ENCODE measurements at places on chromosomes 2 and 18. TPM values are rescaled to one million over a fixed set of nuclear protein-coding genes. Genes with fewer than 3 reads are reported as not detected.

GRCh38 chr2:127043367-127044164, 63.4 kb downstream of the BIN1 start:
- H3K4me3 ChIP-seq, result no peak overlapping the region
- H3K36me3 ChIP-seq, result no peaks in the 10 kb centered on the region
- no peak for DNase-seq

DNA sequence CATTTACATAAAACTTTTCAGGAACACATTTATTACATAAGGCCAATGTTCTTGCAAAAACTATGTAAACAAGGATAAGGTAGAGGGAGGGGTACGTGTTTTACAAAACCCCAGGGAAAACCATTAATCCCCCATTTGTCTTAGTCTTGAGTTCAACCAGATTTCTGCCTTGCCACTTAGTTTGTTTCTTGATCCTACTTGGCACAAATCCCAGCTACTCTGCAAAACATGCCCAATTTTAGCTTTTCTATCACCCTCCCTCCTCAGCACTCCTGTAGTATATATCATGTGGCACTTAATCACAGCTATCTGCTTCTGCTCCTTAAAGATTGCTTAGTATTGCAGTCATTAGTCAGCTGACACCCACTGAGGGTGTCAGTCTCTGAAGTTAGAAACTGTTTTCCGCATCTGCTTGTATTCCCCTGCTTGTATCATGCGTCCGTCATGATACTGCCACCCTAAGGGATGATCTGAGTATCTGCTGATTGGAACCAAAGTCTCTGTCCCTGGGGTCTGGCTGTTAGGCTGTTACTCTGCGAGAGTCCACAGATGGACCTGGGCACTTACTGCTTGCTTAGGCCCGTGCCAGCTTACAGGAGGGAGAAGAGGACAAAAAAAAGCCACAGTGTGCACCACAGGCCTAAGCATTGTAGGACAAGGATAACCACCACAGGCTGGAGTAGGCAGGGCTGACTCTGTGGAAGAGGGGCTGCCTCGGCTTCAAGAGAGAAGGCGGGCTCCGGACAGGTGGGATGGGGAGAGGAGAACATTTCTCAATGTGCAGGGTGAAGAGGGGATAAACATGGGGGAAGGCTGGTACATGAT, 82.2 kb downstream of the EPAS1 start:
- no peak overlapping the region for H3K27ac ChIP-seq
- no peaks in the 10 kb centered on the region for H3K27me3 ChIP-seq
- H3K4me1 ChIP-seq, result peaks cover 9% of the 10 kb centered on the region

DNA sequence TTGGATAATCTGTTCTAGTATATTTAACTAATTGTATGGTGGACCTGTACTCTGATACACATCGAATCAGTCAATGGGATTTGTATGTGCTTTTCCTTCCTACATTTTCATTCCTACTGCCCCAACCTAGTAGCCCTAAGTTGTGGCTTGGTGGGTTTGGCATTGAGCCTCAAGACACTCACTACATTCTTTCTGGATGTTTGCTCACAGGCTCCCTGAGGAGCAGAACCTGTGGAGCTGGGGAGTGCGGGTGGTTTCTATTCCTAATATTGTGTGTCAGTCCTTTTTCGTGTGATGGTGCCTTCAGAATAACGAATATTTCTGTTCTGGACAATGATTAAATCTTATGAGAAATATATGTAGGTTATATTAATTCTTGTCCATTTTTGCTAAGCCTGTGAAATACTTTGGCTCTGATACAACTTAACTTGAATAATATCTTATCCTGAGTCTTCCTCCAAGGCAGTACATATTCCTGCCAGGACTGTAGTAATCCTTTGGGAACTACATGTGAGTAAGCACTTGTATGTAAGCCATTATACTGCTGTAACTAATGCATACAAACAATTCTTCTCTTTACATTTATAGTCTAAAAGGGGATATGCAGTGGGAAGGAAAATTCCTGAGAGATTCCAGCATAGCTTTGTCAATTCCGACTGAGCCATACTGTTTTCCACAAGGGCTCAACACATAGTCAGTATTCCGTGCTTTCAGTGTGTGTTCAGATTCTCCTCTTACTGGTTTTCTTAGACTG, 150.6 kb downstream of the AGPS start:
- DNase-seq, result peak; percentile 17
- no peak overlapping the region for H3K4me3 ChIP-seq
- H3K36me3 ChIP-seq, result no peaks in the 10 kb centered on the region
- H3K4me1 ChIP-seq, result no peaks in the 10 kb centered on the region
- H3K27me3 ChIP-seq, result no peaks in the 10 kb centered on the region
- no peak overlapping the region for H3K27ac ChIP-seq

DNA sequence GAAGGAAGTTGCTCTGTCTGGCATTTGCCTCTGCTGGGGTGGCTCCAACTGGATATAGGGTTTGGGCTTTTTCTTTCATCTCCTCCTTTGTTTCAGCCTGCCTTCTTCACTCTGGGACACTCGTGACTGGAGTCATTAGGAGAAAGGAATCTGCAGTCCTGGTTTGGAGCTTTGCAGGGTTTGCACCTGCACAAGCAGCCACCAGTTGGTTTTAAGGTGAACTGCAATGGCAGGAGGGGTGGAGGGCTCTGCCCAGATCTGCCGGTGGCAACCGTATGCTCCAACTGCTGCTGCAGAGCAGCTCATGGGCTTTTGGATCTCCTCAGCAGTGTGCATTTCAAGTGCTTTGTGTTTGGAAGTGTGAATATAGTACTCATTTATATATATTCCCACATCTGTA, 131.3 kb upstream of the MGAT5 start:
- H3K27me3 ChIP-seq, result no peaks in the 10 kb centered on the region
- H3K27ac ChIP-seq, result no peak overlapping the region
- no peak for DNase-seq

- H3K4me1 ChIP-seq, result no peaks in the 10 kb centered on the region
- no peak for DNase-seq
- no peaks in the 10 kb centered on the region for H3K27me3 ChIP-seq
- no peak overlapping the region for H3K4me3 ChIP-seq
- H3K27ac ChIP-seq, result no peak overlapping the region
Measured at GRCh38 chr2:84846741-84847142, 34.1 kb downstream of the TRABD2A start.

DNA sequence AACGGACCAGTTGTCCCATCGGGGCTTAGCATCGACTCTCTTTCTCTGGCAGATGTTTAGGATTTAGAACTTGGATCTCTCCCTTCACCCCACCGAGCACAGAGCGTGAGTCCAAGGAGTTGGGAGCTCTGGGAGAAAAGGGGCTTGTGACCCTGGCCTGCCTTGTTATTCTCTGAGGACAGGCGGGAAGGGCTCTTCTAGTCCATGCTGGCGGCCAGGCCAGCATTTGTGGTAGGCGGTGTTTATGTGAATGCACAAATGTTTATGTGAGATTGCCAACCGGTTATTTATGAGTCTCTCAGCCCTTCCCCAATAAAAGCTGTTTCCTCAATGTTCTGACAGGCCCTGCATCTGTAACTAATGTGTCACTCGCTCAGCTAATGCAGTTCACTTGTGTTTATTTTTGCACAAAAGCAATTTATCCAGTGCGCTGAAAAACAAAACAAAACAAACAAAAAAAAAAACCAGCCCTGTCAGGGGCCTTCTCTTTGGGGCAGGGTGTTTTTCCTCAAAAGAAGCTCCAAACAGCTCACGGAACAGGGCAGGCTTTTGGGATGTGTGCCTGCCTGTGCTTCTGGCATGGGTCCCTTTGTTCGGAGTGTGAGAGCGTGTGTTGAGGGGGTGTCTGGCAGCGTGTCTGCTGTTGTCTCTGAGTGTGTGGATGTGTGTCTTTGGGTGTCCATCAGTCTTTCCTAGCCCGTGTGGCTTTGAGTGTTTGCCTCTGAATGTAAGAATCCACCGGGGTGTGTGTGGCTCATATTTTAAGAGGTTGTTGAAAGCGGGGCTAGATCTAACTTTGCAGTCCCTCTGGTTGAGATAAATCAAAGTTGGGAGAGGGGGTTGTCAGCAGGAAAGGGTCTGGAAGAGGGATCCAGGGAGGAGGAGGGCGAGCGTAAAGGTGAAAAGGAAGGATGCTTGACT, 52.8 kb upstream of the HAAO start:
- no peak overlapping the region for H3K4me3 ChIP-seq
- H3K36me3 ChIP-seq, result no peaks in the 10 kb centered on the region
- H3K4me1 ChIP-seq, result peaks cover 24% of the 10 kb centered on the region
- peak; percentile 79 for DNase-seq
- no peaks in the 10 kb centered on the region for H3K27me3 ChIP-seq

DNA sequence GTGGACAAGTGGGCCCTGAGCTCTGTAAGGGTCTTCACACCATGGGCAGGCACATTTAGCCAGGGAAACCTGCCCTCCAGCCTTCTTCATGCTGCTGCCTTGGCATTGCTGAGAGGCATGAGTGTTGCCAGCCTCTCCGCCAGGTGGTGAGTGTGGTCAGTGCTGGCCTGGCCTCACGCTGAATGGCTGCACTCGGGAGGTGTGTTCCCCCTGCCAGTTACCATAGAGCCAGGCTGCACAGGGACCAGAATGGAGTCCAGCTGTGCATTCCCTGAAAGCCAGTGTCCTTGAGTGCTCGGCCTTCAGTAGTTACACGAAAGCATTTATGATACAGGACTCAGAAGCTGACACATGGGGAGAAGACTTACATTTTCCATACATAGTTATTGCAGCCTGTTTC, 139.7 kb downstream of the ATP9B start:
- H3K36me3 ChIP-seq, result no peaks in the 10 kb centered on the region
- no peaks in the 10 kb centered on the region for H3K27me3 ChIP-seq
- peak; percentile 39 for DNase-seq
- peaks cover 10% of the 10 kb centered on the region for H3K4me1 ChIP-seq

GRCh38 chr2:238954841-238955591, 107.1 kb downstream of the TWIST2 start:
- H3K4me3 ChIP-seq, result no peak overlapping the region
- H3K4me1 ChIP-seq, result peaks cover 1% of the 10 kb centered on the region
- DNase-seq, result no peak
- no peak overlapping the region for H3K27ac ChIP-seq
- no peaks in the 10 kb centered on the region for H3K36me3 ChIP-seq

PMAIP1 gene
- 0.48 TPM for total RNA-seq

ST8SIA5 gene
- total RNA-seq, result not detected
